ENCODE measurements at places on chromosomes 4 and X.

DNA sequence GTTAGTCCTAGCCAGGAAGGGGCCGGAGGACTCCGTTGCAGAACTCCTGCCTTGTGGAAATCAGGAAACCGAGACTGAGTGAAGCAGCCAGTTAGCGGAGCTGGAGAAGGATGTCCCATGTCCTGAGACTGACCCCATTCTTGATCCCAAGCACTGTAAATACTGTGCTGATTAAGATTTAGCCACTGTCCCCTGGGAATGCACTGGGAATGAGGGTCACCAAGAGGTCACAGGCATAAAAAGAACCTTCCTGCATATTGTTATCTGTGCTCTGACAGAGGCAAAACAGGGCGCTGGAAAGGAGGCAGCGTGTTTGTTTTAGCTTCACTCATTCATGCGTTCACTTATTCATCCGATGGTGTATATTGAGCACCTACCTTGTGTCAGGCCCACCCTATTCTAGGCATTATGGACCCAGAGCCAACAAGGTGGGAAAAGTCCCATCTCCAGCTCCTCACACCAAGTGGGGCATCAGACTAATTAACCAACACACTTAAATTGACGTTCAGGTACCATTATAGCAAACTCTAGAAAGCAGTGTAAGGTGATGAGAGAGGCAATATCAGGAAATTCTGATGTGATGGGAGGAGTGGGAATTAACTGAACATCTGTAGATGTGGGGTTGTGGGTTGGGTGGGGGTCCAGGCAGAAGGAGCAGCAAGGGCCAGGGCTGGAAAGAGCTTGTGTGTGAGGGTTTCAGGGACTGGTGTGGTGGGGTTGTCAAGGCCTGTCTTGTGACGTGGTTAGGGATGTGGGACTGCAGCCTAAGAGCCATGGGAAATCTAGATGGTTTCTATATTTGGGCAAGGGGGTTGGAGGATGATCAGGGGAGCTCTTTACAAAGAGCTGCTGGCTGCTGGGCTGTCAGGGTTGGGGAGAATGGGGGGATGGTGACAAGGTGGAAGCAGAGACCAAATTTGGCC is 10.6 kb upstream of the SLC2A9 start:
- H3K4me1 ChIP-seq, result no peaks in the 10 kb centered on the region
- no peak overlapping the region for H3K4me3 ChIP-seq
- no peak for DNase-seq
- H3K27me3 ChIP-seq, result no peaks in the 10 kb centered on the region

GRCh38 chr4:66972087-66972486 is 573.2 kb downstream of the CENPC start:
- H3K36me3 ChIP-seq, result no peaks in the 10 kb centered on the region
- no peaks in the 10 kb centered on the region for H3K27me3 ChIP-seq
- DNase-seq, result no peak
- H3K27ac ChIP-seq, result no peak overlapping the region
- H3K4me3 ChIP-seq, result no peak overlapping the region

DNA sequence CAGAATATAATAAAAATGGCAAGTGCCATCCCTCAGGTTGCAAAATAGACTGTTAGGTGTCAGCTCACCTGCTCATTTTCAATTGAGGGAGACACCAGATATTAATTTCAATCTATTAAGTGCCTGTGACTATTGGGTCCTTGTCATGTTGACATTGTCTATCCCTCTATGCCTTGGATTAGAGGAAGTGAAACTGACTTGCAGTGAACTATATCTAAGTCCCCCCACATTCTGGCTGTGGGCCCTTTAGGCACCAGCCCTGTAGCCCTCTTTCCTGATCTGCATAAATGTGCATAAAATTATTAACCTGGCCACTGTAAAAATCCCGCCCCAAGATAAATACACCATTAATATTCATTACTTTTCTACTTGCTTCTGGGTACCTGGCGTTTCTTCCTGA is 293.0 kb upstream of the CLNK start:
- no peak for DNase-seq
- H3K4me3 ChIP-seq, result no peak overlapping the region
- H3K27ac ChIP-seq, result no peak overlapping the region
- no peaks in the 10 kb centered on the region for H3K36me3 ChIP-seq
- no peaks in the 10 kb centered on the region for H3K4me1 ChIP-seq
- H3K27me3 ChIP-seq, result no peaks in the 10 kb centered on the region

- peaks cover 1% of the 10 kb centered on the region for H3K4me1 ChIP-seq
- no peaks in the 10 kb centered on the region for H3K27me3 ChIP-seq
- H3K4me3 ChIP-seq, result no peak overlapping the region
These were observed 78.8 kb upstream of the LEF1 start for GRCh38 chr4:108247387-108248049.

DNA sequence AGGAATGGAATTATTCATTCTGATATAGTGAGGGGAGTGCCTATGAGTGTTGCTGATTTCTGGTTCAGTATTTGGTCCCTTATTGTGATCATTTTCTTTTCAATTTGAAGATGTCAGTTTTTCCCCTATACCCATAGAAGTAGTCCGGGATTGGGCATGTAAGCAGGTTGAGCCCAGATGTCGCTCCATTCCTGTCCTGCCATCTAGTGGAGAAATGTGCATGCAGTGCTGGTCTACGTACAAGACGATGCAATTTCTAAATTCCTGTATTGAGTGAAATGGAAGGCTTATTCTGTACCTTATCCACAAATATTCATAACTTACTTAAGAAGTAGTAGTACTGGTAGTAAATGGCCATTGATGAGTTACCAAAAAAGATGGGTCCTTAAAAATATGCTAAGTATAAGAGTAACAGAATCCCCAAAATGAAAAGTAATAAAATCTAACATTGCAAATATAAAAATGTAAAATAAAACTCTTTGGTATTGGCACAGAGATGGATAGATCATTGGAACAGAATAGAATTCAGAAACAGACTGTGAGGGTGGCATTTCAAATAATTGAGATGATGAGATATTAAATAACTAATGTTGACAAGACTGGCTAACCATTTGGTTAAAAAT is 60.9 kb downstream of the UGT8 start:
- H3K36me3 ChIP-seq, result no peaks in the 10 kb centered on the region
- H3K4me3 ChIP-seq, result no peak overlapping the region
- no peak overlapping the region for H3K27ac ChIP-seq
- H3K27me3 ChIP-seq, result no peaks in the 10 kb centered on the region

DNA sequence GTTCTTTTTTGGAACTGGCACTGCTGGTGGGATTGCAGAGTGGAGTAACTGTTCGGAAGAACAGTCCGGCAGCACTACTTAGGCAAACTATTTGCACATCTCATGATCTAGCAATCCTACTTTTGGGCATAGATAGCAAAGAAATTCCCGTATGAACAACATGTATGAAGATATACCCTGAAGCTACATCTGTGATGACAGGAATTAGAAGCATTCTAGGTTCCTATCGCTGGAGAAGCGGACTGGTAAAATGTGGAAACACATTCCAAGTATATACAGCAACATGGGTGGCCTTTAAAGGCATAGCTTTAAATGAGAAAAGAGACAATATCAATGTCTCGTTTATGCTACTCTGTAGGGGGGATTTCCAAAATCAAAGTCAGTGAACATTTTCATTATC is 3.1 kb downstream of the DCAF16 start:
- peaks cover 18% of the 10 kb centered on the region for H3K36me3 ChIP-seq
- H3K27ac ChIP-seq, result no peak overlapping the region
- no peak overlapping the region for H3K4me3 ChIP-seq

GRCh38 chrX:66616944-66617343 is 21.9 kb downstream of the EDA2R start:
- no peaks in the 10 kb centered on the region for H3K36me3 ChIP-seq
- H3K27me3 ChIP-seq, result no peaks in the 10 kb centered on the region
- H3K4me1 ChIP-seq, result no peaks in the 10 kb centered on the region
- DNase-seq, result no peak
- no peak overlapping the region for H3K4me3 ChIP-seq
